SK-N-SH (cell line): ENCODE measurements at places on chromosomes 1 and 21.

DNA sequence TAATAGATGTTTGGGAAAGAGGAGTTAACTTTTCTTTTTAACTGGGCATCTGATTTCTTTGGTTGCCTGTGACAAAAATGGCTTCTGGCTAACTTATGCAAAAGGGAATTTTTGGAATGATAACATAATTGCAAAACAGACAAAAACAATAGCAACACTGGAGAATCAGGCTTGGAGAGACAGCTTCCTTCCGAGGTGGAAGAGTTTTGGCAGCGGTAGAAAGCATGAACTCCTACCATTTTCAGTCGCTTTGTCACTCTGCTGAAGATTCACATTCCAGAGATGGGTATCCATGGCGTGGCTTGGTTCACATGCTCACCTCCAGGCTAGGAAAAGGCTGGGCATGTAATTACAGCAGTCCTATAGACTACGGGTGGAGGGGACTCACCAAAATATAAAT lies 17.2 kb upstream of the FGGY start:
- DNase-seq: no peak

GRCh38 chr1:237542525-237543418 lies 347.9 kb downstream of the ZP4 start:
- DNase-seq: no peak

DNA sequence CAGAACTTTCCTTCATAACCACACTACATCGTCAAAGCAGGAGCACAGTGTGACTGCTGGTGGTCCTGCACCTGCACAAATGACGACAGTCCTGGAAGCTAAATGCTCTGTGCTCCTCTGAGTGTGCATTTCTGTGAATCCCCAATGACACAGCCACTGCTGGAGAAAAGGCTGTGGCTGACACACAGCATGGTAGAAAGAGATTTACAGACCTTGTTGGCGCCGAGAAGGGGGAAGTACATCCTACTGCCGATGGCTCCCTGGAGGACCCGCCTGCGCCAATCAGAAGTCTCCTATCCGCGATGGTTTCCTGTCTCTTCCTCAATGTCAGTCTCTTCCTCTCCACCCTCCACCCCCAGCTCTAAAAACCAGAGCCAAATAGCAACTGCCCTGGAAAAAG lies 115.4 kb upstream of the RAB4A start:
- DNase-seq: no peak

DNA sequence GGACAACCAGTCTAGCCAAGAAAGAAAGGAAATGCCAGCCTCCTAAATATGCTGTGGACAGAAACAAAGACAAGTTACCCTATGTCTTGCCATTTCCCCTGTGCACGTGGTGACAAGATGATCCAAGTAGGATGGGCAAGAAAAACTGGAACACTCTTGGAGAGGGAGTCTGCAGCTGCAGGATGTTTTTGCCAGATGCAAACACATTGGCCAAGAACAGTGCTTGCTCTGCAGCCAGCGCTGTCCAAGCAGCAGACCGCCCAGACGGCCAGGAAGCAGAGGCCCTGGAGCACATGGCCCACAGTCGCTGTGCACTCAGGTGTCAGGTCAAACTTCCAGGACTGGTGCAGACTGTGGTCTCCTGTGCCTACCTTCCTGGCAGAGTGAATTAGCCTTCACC lies 189.3 kb downstream of the SLC35F3 start:
- DNase-seq: peak; percentile 39

- DNase-seq: peak; percentile 89
Measured at GRCh38 chr21:39385299-39386145, 36.6 kb upstream of the HMGN1 start.

GRCh38 chr1:167746013-167746672 lies 24.4 kb downstream of the MPZL1 start:
- no peak for DNase-seq

- no peak for DNase-seq
Measured at GRCh38 chr1:112887599-112888283, 68.3 kb downstream of the SLC16A1 start.

- DNase-seq: no peak
Measured at GRCh38 chr1:12040457-12041051, 21.3 kb downstream of the MIIP start.

GRCh38 chr1:76949503-76949902 lies 82.2 kb downstream of the ST6GALNAC5 start:
- DNase-seq: no peak
